ENCODE measurements at places on chromosomes 5 and 9.

- DNase-seq = no peak
These were observed 163.4 kb downstream of the GHR start for GRCh38 chr5:42586625-42587024.

DNA sequence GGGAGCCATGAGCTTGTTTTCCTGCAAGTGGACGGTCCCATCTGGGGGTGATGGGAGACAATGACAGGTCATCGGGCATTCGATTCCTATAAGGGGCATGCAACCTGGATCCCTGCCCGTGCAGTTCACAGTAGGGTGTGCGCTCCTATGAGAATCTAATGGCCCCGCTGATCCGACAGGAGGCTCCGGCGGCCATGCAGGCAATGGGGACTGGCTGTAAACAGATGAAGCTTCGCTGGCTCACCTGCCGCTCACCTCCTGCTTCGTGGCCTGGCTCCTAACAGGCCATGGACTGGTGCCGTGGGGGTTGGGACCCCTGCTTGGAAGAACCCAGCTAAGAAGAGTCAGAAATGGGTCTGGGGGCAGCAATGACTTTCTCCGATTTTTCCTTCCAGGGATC, 21.0 kb downstream of the PAEP start:
- DNase-seq = no peak

GRCh38 chr5:128546658-128547281, 8.7 kb upstream of the FBN2 start:
- DNase-seq = no peak

DNA sequence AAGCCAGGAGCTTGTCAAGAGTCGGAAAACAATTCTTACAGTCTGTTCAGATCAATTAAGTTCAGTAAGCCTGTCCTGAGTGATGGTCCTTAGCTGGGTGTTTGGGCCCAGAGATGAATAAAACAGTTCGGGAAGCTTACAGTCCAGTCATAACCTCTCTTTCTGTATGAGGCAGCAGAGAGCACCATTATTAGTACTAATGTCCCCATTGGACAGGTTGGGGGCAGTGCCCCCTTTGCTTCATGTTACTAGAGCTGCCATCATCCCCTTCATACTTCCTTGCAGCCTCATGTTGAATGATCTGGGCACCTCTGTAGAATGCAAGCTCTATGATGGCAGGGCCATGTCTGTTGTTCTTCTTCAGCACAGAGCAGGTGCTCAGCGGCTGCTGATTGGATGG, 9.8 kb downstream of the DOCK2 start:
- DNase-seq = no peak

GRCh38 chr5:4511996-4512656, 628.0 kb upstream of the ADAMTS16 start:
- no peak for DNase-seq

- DNase-seq = no peak
These were observed 1.7 kb downstream of the ASB6 start for GRCh38 chr9:129640086-129640870.

DNA sequence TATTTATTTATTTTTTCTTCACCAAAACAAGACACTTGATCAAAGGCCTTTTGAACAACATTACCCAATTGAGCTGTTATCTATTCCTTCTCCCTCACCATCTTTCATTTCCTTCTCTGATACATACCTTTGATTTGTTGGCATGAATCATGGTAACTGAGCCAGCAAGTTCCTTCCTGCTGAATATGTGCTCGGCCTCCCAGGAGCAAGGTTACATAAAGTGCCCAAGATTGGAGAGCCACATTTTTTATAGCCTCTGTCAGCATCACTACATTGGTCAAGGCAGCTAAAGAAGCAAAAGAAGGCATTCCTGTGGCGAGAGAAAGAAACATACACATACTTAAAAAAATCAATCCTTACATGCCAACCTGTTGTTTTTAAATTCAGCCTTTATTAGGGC, 369.6 kb downstream of the CYLC2 start:
- DNase-seq = no peak

DNA sequence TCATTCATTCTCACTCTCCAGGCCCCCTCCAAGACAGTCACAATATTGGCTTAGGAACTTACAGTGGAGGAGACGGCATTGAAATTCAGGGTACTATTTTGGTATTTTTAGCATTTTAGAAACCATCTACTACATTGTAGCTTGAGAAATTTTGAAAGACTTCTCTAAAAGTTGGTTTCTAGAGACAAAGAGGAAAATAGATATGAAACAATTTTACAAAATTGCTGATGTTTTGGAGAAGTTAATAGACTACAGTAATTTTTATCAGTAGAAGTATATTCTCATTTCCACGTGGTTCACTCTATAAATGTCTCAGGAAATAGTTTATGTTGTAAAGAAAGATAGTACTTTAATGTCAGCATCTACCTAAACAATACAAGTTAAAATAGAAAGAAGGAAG, 63.2 kb upstream of the ZSWIM6 start:
- DNase-seq = no peak

DNA sequence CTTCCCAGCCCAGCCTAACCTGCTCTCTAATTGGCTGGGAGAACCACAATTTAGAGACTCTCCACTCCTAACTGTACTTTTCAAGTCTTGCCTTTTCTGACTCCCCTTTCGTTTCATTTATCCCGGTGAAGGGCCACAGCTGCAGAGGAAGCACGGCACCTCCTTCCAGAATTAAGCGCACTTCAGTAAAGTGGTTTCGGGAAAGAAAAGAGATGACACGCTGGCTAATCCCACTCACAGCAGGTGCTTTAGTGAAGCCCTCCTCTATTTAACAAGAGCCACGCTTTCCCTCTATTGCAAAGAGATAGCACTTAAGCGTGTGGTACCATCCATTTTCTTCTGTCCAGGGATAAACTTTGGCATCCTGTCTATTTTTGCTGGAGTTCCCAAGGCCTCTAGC, 4.8 kb downstream of the DNAH5 start:
- no peak for DNase-seq

- DNase-seq = no peak
These were observed 1.4 kb downstream of the PHF19 start for GRCh38 chr9:120875643-120875953.

DNA sequence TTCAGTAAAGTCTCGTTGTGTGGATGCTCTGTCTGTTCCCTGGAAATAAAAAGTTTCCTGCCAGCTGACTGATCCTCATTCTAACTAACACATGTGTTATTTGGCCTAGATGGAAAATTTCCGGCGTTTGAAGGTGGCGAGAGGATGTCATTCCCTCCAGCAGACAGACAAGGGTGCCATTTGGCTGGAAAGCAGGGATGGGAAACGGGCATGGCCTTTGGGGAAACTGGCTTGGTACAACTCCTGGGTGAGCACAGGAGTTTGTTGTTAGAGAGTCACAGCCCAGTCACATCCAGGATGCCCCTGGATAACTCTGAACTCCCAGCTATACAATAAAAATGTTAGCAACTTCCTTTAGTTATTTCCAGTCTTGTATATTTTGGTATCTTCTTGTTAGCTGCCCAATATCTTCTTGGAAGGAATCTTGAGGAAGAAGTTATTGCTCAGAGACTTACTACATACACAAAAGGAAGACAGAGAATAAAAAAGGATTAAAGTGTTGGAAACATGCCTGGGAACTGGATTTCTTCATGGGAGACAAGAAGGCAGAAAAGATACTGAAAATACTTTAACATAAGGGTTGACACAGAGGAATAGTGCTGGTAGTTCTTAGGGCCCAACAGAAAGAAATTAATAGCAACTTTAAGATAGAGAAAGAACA, 41.9 kb downstream of the TEK start:
- DNase-seq = no peak

DNA sequence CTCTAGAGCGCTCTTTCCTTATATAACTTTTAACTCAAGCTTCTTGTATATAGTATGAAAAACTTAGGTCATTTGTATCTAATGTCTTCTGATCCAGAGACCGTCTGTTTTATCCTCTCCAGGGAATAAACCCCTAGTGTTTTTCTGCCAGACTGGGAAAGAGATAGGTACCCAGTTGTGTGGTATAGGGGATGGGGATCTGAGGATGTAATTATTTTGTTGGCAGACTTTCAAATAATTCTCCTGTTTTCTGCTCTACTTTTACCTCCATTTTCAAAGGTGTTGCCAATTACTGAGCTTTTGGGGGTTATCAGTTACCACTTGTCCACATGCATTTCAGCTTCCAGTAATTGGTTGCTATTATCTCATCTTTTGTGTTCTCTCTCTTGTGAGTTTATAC, 17.9 kb downstream of the CCDC171 start:
- DNase-seq = no peak

GRCh38 chr5:122730037-122730436, 44.8 kb upstream of the SNX2 start:
- DNase-seq = no peak

GRCh38 chr9:93686880-93687236, 110.5 kb downstream of the PHF2 start:
- DNase-seq = no peak

GRCh38 chr5:179215576-179215975, 129.7 kb downstream of the ADAMTS2 start:
- DNase-seq = no peak

- DNase-seq = no peak
These were observed 11.0 kb downstream of the UBAC1 start for GRCh38 chr9:135950135-135950682.

DNA sequence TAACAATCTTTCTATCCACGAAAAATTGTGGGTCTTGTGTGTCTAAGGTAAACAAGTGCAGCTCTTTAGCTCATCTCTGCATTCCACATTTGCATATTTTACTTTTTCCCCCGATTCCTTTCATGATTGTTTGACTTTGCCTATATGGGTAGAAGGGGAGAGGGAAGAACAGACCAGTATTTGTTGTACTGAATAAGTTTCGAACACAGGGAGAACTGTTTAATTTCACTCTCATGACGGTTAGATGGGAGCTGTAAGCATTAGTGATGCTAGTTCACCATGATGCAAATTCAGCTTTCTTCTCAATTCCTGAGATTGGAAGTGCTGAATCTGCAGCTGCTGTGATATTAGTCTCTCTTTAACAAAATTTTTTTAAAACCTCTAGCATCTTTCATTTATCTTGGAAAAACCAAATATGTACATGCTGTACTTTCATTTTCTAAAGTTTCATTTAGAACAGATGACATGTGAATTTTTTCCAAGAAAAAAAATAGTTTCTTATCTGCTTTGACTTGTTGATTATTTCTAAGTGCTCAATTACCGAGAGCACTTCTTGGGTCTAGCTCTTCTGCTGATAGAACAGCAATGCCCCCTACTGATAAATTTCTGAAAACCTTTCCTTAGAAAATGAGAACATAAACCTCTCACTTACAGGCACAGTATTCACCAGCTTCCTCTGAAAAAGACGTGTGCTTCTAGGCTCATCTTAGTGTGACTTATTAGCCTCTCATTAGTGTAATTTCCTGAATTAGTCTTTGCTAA, 149.5 kb downstream of the BAAT start:
- DNase-seq = no peak

GRCh38 chr5:153629027-153629895, 138.8 kb downstream of the GRIA1 start:
- DNase-seq = no peak

DNA sequence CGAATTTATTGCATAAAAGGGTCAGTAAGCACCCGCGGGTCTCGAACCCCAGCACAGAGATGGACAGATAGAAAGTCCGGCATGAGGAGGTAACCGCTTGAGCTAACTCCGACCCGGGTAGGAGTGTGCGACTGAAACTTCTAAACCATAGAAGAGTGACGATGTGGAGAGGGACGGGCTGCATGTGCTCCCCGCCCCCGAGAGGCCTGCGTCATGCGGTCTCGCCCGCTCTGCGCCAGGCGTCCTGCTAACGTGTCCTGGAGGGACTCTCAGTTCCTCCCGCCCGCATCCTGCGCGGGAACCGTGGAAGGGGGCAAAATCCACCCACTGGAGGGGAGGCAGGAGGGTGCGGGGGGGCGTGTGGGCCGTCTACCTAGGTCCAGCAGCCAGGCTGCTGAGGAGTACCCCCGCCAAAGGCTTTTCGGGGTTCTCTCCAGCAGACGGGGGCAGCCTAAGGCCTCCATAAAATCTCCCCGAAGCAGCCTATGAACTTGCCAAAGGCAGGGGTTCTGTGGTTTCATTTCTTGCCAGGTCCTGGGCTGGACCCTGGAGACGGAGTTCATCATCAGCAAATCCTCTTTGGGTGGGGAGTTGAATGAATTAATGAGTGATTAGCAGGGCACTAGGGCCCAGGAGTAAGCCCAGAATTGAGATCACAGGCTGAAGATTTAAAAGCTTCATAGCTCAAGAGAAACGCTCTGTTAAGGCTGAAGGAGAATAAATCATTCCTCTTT, 51.9 kb downstream of the TGFBI start:
- DNase-seq = peak; percentile 3

GRCh38 chr5:322942-323879, 1.7 kb downstream of the AHRR start:
- DNase-seq = no peak

GRCh38 chr5:81530919-81531318, 137.0 kb upstream of the ACOT12 start:
- DNase-seq = no peak

- DNase-seq = no peak
These were observed 3.3 kb downstream of the LARP1 start for GRCh38 chr5:154758493-154758892.

- DNase-seq = no peak
These were observed 195.0 kb downstream of the PDE4D start for GRCh38 chr5:59698207-59699178.

GRCh38 chr5:157167214-157167621, 1.2 kb upstream of the GARIN3 start:
- no peak for DNase-seq

- DNase-seq = no peak
These were observed 18.7 kb downstream of the IFT74 start for GRCh38 chr9:26974927-26975326.

- DNase-seq = no peak
These were observed 14.1 kb downstream of the TRIM7 start for GRCh38 chr5:181190711-181191525.

DNA sequence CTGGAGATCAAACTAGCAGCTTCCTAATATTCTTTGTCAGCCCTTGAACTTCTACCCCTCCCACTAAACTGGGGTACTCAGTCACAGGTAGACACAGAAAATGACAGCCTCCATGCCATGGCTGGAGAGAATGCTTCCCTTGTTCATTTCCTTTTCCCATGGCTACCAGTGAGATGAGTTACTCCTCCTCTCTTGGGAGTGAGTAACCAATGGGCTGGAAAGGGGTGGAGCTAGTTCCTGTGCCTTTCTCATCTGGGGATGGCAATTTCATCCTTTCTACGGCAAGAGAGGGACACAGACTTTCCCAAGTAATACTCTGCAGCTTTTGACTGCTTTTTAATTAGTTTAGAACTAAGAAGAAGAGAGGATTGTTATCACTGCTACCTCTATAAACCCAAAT, 1045.6 kb upstream of the WWC1 start:
- no peak for DNase-seq

DNA sequence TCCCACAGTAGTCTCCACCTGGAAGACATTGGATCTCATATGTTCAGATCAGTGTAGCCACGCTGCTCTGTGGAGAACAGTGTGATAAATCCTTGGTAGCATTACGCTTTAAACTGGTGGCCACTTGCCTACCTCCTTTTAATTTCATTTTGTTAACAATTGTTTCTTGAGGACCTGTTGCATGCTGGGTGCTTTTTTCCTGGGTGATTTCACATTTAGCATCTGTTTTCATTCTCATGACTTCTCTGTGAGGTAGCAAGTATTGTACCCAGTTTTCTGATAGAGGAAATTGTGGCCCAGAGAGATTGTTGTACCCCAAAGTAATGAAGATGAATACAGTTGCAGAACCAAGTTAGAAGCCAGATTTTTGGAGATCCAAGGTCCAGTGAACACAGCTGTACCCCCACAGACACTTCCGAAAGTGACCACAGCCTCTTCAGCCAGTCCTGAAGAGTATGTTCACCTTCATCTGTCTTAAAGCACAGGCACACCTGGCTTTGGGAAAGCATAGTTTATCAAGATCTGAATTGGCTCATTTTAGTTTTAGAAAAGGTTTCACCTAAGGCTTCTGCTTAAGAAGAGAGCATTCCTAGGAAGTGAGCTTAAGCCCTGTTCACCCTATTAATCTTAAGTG, 75.2 kb downstream of the F2RL2 start:
- no peak for DNase-seq

Data from stimulated activated CD8-positive, alpha-beta memory T cell treated with anti-CD3 and anti-CD28 coated beads, Interleukin-4, amount 100 ng/mL, for 1 hour (primary cell).